HCT116 (cell line): ENCODE measurements at places on chromosomes 16 and 17. TPM values are rescaled to one million over a fixed set of nuclear protein-coding genes. Genes with fewer than 3 reads are reported as not detected.

GRCh38 chr16:46982335-46982734 is 8.9 kb upstream of the DNAJA2 start:
- H3K4me3 ChIP-seq = no peak overlapping the region
- no peaks in the 10 kb centered on the region for H3K36me3 ChIP-seq
- no peaks in the 10 kb centered on the region for H3K4me1 ChIP-seq
- no peak overlapping the region for H3K27ac ChIP-seq

GRCh38 chr17:35449371-35449931 is 885 bp upstream of the SLFN13 start:
- H3K4me1 ChIP-seq = no peaks in the 10 kb centered on the region
- peaks cover 31% of the 10 kb centered on the region for H3K27me3 ChIP-seq
- no peaks in the 10 kb centered on the region for H3K36me3 ChIP-seq

DNA sequence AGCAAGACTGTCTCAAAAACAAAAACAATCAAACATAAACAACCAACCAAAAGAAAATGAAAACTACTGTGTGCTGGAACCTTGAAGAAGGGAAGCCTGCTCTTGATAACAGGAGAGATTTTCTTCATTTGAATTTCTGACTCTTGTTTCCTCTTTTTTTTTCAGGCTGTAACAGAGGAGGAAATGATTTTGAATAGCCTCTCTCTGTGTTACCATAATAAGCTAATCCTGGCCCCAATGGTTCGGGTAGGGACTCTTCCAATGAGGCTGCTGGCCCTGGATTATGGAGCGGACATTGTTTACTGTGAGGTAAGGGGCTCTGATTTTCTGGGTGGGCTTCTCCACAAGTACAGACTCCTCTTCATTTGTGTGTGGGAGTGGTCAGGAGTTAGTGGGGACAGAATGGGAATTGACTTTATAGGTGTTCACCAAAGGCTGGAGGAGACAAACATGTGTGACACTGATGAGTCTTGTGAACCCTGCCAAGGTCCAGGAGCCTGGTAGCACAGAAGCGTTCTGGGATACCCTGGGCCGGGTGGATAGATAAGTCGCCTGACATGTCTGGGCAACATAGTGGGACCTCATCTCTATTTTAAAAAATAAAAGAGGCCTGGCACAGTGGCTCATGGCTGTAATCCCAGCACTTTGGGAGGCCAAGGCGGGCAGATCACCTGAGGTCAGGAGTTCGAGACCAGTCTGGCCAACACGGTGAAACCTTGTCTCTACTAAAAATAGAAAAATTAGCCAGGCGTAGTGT is 14.9 kb downstream of the DUS2 start:
- no peak overlapping the region for H3K4me3 ChIP-seq
- no peak for DNase-seq
- peaks cover 9% of the 10 kb centered on the region; the same call in 1 of the 2 replicates for H3K36me3 ChIP-seq
- H3K27me3 ChIP-seq = no peaks in the 10 kb centered on the region

DNA sequence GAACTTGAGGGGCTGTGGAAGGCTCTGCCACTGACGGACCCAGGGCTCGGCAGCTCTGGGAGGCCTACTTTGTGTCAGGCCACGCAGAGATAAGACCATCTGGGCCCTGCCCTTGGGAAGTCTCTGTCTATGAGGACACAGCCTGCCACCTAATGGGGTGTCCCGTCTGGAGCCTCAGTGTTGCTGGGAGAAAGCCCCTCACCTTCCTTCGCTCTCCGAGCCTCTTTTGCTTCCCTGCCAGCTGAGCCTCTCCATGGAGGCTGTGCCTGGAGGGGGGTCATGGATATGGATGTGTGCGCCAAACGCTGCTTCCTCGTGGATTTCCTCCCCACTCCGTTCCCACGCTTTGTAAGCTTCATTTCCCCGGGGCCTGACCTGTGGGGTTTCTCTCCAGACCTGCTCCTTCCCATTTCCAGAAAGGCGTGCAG is 228.8 kb downstream of the SEC14L1 start:
- no peak overlapping the region for H3K27ac ChIP-seq
- H3K36me3 ChIP-seq = no peaks in the 10 kb centered on the region; the same call in 1 of the 2 replicates
- no peaks in the 10 kb centered on the region for H3K27me3 ChIP-seq
- no peak overlapping the region for H3K4me3 ChIP-seq
- peaks cover 65% of the 10 kb centered on the region for H3K4me1 ChIP-seq
- DNase-seq = no peak

DNA sequence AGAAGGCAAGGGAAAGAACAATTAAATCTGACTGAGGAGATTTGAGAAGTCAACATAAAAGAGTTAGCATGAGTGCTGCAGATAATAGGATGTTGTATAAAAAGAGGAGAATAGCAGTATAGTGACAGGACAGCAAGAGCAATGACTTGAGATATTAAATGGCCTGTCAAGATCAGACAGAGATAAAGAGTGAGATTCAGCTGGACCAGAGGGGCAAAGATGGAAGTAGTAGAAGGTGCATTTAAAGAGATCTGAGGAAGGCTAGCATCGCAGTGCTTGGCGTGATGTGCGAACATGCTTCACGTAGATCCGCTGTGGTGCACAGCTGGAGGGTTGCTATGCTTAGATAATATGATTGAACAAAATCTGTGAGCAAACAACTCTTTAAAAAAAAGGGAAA is 1422.6 kb upstream of the CDH8 start:
- H3K27me3 ChIP-seq = no peaks in the 10 kb centered on the region
- no peak overlapping the region for H3K4me3 ChIP-seq
- no peak overlapping the region for H3K27ac ChIP-seq
- H3K36me3 ChIP-seq = no peaks in the 10 kb centered on the region

DNA sequence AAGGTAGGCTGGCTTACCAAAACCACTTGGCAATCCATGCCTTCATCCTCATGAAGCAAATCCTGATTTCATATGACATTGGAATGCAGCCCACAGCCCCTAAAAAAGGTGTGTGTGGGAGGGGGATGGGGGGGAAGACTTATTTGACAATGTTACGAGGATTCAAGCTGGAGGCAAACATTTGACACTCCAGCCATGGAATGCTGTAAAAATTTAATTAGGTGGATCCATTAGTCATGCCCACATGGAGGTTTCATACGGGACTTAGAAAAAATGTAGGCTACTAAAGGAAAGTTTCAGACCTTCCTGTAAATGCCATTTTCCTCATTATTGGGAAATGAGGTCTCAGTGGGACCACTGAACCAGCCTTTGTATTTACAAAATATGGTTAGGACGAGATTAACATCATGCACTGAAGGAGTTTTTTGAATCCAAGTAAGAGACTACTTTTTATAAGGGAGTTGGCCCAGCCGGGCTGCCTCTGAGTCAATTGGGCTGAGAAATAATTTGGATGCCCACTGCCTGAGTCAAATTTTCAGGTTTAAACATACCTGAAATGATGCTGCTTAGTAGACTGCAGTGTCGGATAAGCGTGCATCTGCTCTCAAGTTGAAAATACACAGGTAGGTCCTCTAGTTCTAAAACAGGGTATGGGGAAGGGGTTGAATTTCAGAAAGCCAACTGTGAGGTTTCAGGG is 44.6 kb upstream of the MAF start:
- no peaks in the 10 kb centered on the region for H3K36me3 ChIP-seq
- no peak overlapping the region for H3K4me3 ChIP-seq
- no peaks in the 10 kb centered on the region for H3K4me1 ChIP-seq
- DNase-seq = no peak
- H3K27me3 ChIP-seq = no peaks in the 10 kb centered on the region
- no peak overlapping the region for H3K27ac ChIP-seq

GRCh38 chr17:1759529-1759928 is 2.3 kb upstream of the SERPINF1 start:
- DNase-seq = no peak
- no peak overlapping the region for H3K27ac ChIP-seq
- no peaks in the 10 kb centered on the region for H3K27me3 ChIP-seq

- H3K4me3 ChIP-seq = no peak within 1 kb of the TSS
- no peak within 1 kb of the TSS for H3K27ac ChIP-seq
- no peaks in the 10 kb centered on the region for H3K36me3 ChIP-seq
- no peak for DNase-seq
Observed at GRCh38 chr17:66834919-66835454, at the start of gene CACNG5. Gene CACNG5, plus strand, starts transcription at chr17:66835117. Its CDS starts 42,216 bp downstream, at chr17:66877333.

DNA sequence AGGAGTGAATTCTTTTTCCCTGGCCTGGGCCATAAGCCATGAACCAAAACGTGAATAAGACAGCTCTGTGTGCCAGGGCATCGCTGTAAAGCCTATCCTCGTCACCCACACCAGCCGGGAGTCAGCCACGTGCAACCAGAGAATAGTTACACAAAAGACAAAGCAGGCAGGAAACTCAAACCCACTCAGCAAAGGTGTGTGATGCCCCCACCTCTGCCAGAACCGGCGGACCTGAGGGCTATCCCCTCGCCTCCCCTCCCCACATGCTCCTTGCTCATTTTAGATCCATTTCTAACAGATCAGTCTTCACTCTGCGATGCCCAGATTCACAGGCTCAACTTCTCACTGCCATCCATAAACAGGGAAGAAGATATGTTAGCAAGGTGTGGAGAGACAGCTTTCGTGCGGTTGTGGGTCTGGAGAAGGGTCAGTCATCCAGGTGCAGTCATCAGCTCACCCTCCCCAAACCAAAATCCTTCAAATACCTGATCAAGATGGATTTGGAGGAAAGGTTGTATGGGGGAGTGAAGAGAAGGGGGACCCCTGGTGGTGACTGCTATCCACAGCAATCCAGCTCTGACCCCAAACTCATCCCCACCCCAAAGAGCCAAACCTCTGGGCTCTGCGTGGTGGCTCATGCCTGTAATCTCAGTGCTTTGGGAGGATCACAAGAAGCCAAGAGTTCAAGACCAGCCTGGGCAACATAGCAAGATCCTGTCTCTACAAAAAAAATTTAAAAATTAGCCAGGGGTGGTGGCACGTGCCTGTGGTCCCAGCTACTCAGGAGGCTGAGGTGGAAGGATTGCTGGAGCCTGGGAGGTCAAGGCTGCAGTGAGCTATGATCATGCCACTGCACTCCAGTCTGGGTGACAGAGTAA is 219.2 kb downstream of the C16orf78 start:
- DNase-seq = peak; percentile 12
- H3K27ac ChIP-seq = no peak overlapping the region
- H3K36me3 ChIP-seq = no peaks in the 10 kb centered on the region
- H3K27me3 ChIP-seq = peaks cover 23% of the 10 kb centered on the region; the same call in 1 of the 2 replicates
- no peaks in the 10 kb centered on the region for H3K4me1 ChIP-seq

- H3K36me3 ChIP-seq = no peaks in the 10 kb centered on the region
- H3K4me3 ChIP-seq = no peak overlapping the region
- no peak for DNase-seq
- H3K4me1 ChIP-seq = peaks cover 5% of the 10 kb centered on the region
- no peaks in the 10 kb centered on the region for H3K27me3 ChIP-seq
- no peak overlapping the region for H3K27ac ChIP-seq
Observed at GRCh38 chr16:54034684-54035083, 251.9 kb downstream of the IRX3 start.

CREBBP gene
- total RNA-seq = 42.7 TPM

EFCAB13 gene
- not detected for total RNA-seq

EVPL gene
- 58.0 TPM for total RNA-seq

CX3CL1 gene
- total RNA-seq = 0.15 TPM
